Dorsolateral prefrontal cortex (tissue), 122 donors: ENCODE measurements at places on chromosomes 5 and 9. TPM values are rescaled to one million over a fixed set of nuclear protein-coding genes. Genes with fewer than 3 reads are reported as not detected.

The TLE4 gene
- total RNA-seq, result 127 TPM

The GRM6 gene
- total RNA-seq, result not detected

The PRUNE2 gene
- 300 TPM for total RNA-seq

The PLK2 gene
- 157 TPM for total RNA-seq

The BARHL1 gene
- total RNA-seq, result not detected

The CDK9 gene
- 101 TPM for total RNA-seq

The NFIB gene
- 103 TPM for total RNA-seq

The PCDHB4 gene
- total RNA-seq, result 14.4 TPM

The MAMDC2 gene
- total RNA-seq, result 0.74 TPM

The PTGDS gene
- 1,714 TPM for total RNA-seq

The GABBR2 gene
- 122 TPM for total RNA-seq

The SV2C gene
- total RNA-seq, result 10.6 TPM
